Left lung (tissue), 14 donors: ENCODE measurements at places on chromosomes 1 and 21.

DNA sequence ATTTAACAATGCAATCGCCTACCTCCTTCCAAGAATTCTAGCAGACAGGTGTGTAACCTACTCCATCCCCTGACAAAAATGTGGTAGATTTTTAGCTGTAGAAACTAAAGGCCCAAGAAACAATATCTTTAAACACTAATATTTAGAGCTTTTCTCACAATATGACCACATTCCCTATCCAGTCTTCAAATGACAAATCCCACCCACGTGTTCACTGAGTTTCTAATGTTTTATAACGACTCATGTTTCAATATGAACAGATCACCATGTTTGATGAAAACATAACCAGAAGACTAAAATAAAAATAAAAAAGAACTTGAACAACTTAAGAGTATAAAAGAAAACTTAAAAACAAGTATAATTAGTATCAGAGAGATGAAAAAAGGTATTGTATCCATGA is 24.6 kb downstream of the RSBN1 start:
- DNase-seq: no peak

- no peak for DNase-seq
These were observed 30.0 kb downstream of the TMPRSS15 start for GRCh38 chr21:18373606-18374005.

GRCh38 chr1:40884055-40884795 is 22.1 kb upstream of the CITED4 start:
- no peak for DNase-seq

GRCh38 chr1:94081566-94082344 is 39.2 kb downstream of the ABCA4 start:
- no peak for DNase-seq

GRCh38 chr1:162612606-162613400 is 19.5 kb upstream of the DDR2 start:
- no peak for DNase-seq

DNA sequence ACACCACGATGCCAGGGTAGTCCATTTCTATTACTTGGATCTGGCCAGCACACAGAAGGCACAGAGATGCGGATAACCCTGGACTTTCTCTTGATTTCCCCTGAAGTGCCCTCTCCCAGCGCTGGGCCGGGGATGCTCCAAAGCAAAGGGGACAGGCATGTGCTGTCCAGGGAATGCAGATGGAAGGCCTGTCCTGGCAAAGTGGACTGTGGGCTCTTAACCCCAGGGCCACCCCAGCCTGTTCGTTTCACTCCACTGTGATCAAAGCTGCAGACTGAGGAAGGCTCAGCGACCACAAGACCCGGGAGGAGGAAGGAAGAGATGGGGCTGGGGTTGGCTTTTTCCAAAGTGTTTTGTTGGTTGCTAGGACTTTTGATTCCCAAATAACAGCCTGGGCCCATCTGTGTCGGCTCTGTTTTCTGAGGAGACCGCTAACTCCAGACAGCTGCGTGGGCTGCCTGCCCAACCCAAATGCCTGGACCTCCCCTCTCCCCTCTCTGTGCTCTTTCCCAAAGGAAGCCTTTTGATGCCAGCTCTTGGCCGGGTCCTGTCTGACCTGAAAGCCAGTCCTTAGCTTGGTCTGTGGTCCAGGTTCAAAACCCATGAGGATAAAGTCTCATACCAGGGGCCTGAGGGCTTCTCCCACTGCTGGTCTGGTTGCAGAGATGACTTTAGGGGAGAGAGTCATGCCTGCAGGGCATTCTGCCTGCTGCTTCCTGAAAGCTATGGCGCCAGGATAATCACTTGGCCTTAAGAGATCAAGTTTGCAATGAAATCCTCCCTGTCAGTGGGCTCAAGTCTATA is 119.6 kb upstream of the CD34 start:
- DNase-seq: peak; percentile 96
